ENCODE measurements at places on chromosomes 1 and 21.

- DNase-seq = no peak
These were observed 88.0 kb upstream of the IVNS1ABP start for GRCh38 chr1:185404907-185405568.

DNA sequence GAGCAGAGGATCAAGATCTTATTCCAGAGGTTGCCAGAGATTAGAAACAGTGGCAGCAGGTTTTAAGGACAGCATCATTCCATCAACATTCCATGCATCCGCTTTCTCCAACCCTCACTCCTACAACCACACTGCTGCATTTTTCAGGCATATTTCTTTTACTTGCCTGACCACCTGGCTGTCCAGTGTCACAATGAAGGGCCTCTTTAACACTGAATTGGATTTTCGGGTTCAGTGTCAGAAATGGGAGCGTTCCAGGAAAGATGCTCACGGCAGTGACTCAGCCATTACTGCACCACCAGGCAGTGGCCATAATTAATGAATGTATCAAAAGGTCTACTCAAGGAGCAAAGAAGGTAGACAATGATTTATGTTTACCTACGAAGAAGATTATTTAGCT, 200.4 kb upstream of the ESRRG start:
- no peak for DNase-seq

GRCh38 chr21:43599728-43600127, 59.6 kb downstream of the HSF2BP start:
- DNase-seq = no peak

DNA sequence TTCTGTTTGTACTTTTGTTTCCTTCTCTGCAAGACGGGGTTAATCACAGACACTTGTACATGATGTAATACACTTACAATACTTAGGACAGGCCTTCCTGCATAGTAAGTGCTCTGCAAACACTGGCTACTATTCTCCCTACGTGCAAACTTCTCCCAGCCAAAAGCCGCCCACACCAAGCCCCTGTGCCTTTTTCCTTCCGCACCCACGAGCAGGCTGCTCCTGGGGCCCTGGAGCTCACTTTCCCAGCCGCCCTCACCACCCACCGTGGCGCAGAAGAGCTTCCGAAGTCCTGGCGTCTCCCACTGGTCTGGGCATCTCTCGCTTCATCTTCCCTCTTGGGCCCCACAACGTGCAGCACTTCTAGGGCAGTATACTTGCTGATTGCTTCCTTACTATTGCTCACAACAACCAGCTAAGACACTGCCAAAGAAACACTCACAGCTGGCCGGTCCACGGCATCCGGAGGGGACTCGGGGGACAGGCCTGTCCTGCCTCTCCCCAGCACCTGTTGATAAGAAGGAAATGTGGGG, 22.5 kb upstream of the GPR157 start:
- DNase-seq = no peak
